ENCODE measurements at places on chromosomes 12 and 14. TPM values are rescaled to one million over a fixed set of nuclear protein-coding genes. Genes with fewer than 3 reads are reported as not detected.

The RIPK3 gene
- 6.4 TPM for total RNA-seq

The WNT1 gene
- total RNA-seq = not detected

The A2M gene
- total RNA-seq = not detected

The RAPGEF3 gene
- 5.7 TPM for total RNA-seq

The TPPP2 gene
- total RNA-seq = not detected

The RNASE3 gene
- not detected for total RNA-seq

All from PC-9 (cell line).